ENCODE measurements at places on chromosomes 5 and 9.
A peak's percentile ranks its signal among the peaks of the same experiment; 100 is the strongest.

DNA sequence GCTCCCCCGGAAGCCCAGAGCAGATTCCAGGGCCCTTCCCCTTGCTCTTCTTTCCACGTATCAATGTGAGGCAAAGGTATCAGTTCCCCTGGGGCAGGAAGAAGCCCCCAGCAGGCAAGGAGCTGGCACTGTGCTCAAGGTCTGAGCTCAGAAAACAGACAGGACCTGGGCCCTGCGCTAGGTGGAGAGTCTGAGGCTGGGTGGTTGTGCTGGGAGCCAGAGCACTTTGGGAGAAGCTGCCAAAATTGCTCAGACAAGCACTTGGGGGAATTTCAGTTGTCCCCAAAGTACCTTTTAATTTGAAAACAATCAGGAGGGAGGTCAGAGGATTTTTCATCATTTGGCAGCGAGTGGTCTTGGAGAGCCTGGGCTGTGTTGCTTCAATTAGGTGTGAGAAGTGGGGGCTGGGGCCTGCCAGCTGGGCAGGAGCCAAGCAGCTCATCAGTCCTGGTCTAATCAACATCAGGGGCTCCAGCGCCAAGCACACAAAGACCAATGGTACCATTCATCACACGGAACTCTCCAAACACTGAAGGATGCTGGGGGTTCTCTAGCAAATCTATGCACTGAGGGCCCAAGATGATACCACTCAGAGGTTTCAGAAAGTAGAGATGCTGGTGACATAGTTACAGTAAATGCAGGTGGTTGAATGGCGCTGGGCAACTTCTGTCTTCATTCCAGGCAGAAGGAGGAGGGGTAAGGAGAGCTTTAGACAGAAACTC, 176.5 kb downstream of the SNX18 start:
- DNase-seq = no peak

DNA sequence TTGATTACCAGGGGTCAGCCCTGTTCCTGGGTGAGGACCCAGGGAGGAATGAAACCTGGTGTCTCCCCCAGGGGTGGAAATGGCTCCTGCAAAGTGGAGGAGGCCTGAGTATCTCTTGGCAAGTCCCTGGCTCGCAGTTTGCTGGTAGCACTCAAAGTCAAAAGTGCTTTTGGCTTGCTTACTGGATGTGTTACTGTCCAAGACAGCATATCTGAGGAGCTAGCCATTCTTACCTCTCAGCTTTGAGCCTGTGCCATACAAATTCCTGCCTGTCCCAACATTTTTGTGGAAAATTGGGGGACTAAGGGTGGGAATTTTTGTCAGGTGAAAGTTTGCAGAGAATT, 9.9 kb downstream of the ZNF618 start:
- no peak for DNase-seq

- DNase-seq = no peak
Observed at GRCh38 chr5:79183617-79184016, 52.3 kb upstream of the JMY start.

DNA sequence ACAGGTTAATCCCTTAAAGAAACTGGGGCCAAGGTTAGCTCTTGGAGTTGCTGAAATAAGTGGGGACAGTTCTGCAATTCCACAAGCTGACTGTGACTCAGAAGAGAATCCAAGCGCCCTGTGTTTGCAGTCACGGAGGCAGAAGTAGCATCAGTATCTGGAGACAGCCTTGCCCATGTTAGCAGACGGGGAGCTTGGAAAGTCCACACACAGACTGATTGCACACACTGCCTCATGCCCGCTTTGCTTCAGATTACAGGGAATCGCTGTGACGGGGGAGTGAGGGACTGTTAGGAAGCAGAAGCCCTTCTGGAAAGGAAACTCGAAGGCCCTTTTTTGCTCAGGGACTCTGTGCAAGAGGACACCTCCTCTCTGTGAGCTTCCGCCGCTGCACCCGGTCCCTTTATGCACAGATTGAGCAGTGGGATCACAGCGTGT, 30.9 kb upstream of the PPP1R26 start:
- DNase-seq = no peak

GRCh38 chr5:164090358-164090757, 584.9 kb downstream of the MAT2B start:
- no peak for DNase-seq

DNA sequence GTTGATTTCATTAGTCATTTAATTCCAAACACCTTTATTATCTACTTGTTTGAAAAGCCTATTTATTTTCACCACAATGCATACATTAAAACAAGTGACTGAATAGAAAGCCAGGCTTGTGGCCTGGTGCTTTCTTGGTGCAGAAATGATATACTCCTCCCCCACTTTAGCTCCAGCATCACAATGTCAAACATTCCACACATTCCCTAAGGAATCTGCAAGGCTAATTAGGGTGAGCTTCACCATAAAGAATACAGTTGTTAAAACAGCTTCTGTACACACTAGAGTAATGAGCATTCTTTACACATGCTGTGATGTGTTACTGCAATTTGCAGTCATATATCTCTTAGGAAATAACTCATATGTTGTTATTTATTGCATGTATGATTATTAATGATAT, 705.7 kb downstream of the CETN3 start:
- DNase-seq = no peak

- DNase-seq = no peak
Observed at GRCh38 chr5:105849701-105850100, 1821.0 kb downstream of the EFNA5 start.

- no peak for DNase-seq
Observed at GRCh38 chr5:141512911-141513626, 24.2 kb downstream of the PCDHGC5 start.

- no peak for DNase-seq
Observed at GRCh38 chr5:80409367-80409966, 1.6 kb downstream of the ZFYVE16 start.

DNA sequence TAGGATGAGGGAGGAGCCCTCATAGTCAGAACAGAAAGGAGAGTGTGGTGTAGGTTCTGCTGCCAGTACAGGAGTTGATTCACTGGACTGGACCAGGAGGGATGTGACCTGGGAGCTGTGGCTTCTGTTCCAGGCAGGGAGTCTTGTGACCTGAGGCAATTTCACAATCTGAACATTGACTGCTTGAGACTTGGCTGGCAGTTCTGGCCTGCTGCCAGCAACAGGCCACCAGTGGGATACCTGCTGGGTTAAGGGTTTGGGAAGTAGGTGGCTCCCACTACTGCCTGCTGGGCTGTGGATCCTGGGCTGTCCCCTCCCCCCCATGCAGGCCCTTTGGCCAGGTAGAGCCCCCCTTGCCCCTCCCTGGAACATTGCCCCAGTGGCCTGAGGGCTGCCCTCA, 268.6 kb upstream of the ARRDC3 start:
- DNase-seq = no peak

- no peak for DNase-seq
Observed at GRCh38 chr9:96500696-96501632, 51.0 kb downstream of the HABP4 start.

DNA sequence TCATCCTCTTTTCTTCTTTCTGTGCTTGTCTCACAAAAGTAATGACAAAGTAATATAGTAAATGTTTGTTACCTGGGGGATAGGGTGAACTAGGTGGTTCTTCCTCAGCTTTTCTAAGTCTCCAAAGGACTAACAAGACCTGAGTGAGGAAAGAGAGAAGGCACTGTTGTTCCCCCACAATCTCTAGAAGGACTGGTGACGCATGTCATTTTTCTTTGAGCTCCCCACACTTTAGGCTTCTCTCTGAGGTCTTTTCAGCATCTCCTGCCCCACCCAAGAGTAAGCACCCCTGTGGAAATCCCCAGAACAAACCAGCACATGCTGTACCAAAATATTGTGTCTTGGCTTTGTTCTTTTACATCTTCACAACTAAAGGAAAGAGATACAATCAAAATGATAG, 2.4 kb upstream of the IL7R start:
- DNase-seq = peak; percentile 73

- DNase-seq = no peak
Observed at GRCh38 chr5:87410931-87411330, 1.8 kb downstream of the CCNH start.

DNA sequence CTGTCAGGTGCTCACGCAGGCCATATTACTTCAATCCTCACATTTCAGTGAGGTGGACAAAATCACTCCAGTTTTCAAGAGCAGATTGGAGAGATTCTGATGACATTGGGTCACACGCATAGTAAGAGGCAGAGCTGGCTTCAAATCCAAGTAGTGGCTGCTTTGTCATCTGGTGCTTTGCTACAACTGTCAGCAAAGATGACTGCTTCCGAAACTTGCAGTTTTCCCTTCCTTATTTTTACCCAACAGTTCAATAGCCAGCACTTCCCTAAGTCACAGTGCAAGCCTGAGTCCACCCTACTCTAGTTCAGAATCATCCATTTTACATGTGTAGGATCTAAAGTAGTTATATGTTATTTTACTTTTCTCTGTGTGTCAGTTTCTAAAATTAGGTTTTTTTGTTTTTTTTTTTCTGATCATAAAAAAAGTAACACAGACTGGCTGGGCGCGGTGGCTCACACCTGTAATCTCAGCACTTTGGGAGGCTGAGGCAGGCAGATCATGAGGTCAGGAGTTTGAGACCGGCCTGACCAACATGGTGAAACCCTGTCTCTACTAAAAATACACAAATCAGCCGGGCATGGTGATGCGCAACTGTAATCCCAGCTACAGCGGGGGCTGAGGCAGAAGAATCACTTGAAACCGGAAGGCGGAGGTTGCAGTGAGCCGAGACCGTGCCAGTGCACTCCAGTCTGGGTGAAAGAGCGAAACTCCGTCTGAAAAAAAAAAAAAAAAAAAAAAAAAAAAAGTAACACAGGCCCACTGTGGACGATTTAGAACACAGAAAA, 49.6 kb downstream of the ANKDD1B start:
- no peak for DNase-seq

- DNase-seq = no peak
Observed at GRCh38 chr9:130537346-130538050, 41.9 kb upstream of the FUBP3 start.

DNA sequence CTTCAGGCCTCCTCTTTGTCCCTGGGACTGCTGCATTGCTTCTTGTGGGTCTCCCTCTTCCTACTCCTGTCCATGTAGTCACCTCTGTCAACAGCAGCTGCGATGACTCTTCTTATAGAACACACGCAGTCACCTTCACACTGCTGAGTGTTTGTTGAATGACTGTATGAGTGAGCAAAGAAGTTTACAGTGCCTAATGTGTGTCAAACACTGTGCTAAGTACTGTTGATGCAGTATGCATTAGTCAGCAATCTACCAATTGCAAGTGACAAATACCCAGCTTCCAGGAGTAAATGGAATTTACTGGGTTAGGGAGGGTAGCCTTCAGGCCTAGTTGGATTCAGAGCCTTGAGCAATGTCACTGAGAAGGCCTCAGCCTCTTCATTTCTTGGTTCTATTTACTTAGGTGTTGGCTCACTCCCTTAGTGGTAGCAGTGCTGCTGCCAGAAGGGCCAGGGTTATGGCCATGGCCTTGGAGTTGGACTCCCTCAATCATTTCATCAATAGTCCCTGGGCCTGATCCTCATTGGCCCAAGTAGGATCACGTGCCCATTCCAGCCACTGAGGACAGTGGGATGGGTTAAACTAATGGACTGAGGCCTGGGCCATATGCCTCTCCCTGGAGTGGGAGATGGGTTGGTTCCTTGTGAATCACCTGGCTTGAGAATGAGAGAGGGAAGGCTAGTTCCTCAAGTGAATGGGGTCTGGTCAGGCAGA, 93.5 kb downstream of the RGS3 start:
- DNase-seq = no peak
